Stimulated activated CD4-positive, alpha-beta T cell treated with anti-CD3 and anti-CD28 coated beads, Interleukin-1b, Interleukin-23, amount 100 ng/mL, for 1 hour (primary cell): ENCODE measurements at places on chromosomes 4 and X.

- DNase-seq, result no peak
These were observed 658.7 kb downstream of the PCDH18 start for GRCh38 chr4:136873555-136873954.

GRCh38 chr4:92241094-92241493 is 62.7 kb upstream of the GRID2 start:
- DNase-seq, result no peak

- no peak for DNase-seq
These were observed 128.6 kb upstream of the SLC34A2 start for GRCh38 chr4:25527034-25527433.

GRCh38 chr4:16083241-16084191 is at the start of gene PROM1:
PROM1 (minus strand) TSS chr4:16084023; CDS start chr4:16075906, 8,117 bp downstream.
- no peak for DNase-seq

- no peak for DNase-seq
These were observed 2.5 kb downstream of the AKAP4 start for GRCh38 chrX:50198348-50198747.

GRCh38 chrX:46561824-46562657 is 11.5 kb upstream of the CHST7 start:
- no peak for DNase-seq

GRCh38 chr4:109216085-109216696 is 86.3 kb downstream of the COL25A1 start:
- no peak for DNase-seq

GRCh38 chr4:61427099-61427817 is 227.1 kb downstream of the ADGRL3 start:
- DNase-seq, result no peak

GRCh38 chrX:9587642-9588041 is 122.8 kb downstream of the TBL1X start:
- no peak for DNase-seq

DNA sequence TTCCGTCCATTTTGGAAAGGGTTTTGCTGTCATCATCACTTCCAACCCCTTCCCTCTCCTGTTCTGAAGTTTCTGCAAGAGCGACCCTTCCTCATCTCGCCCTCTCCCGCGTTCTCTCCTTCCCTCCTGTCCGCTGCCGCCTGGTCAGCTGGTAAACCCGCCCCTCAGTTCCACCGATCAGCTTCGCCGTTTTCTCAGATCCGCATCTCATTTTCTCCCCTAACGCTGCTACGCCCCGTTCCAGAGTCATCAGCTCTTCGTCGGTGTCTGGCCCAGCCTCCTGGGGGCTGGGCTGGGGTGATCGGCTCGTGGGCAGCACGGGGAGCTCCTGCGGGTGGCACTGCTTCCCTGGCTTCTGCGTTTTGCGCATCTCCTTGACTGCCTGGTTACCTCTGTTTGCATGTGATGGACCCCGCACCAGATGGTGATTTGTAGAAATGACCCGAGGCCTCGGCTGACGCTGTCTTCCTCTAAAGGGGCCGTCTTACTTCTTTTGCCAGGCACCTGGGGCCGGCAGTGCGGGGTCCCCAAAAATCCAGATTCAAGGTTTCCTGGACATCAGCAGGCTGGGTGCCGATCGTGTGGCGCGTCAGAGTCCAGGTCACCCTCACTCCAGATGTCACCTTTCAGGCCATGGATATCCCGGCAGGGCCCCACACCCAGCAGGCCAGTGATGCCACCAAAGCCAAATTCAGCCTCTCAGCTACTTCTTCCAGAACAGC is 13.4 kb downstream of the CTBP1 start:
- no peak for DNase-seq

DNA sequence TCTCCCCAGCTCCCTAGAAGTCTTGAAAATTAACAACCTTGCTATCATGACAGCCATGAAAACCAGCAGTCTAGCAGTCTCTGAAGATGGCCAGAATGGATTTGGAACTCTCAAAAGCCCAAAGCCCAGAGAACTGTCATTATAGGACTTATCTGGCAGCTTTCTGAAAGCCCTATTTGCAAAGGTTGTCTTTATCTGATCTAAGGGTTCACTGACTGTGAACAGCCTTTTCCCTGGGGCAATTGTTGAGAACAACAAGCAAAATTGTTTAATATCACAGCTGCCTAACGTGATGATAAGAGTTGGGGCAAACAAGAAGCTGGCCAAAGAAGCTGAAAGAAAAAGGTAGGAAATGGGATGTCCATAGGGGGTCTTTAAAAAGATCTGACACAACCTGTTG is 20.9 kb upstream of the KLHL8 start:
- no peak for DNase-seq

DNA sequence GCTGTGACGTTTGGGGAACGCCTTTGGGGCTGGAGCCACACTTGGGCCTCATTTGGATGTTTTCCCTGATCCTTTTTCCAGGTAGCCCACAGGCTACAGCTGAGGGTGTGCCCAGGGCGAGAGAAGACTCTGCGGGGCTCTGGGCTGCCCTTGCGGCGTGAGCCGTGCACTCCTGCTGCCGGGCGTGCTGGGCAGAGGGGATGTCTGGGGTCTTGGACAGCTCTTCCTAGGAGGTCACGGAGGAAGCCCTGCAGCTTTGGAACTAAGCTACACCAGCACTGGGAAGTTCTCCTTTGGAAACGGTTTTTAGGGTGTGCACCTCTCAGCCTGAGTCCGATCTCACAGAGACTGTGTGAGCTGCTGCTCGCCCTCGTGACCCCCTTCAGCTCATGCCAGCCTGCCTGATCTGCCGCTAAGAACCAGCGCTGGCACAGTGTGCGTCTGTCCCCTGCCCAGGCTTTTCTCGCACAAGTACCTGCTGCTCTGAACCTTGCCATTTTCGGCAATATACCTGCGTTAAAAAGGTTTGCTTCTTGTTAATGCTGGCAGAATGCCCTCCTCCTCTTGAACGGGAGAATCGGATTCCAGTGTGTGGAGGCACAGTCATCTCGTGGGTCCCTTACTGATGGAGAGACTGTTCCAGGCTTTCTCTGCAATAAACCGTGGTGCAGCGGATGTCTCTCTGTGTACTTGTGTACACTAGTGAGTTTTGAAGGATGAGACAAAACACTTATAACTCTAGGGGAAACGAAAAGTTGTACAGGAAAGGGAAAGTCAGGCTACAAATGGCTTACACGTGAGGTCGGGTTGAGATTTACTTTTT is 14.3 kb downstream of the MSANTD1 start:
- DNase-seq, result no peak

- DNase-seq, result no peak
These were observed 1.4 kb upstream of the HHIP start for GRCh38 chr4:144644368-144645101.

GRCh38 chr4:93342738-93343137 is 485.8 kb upstream of the ATOH1 start:
- no peak for DNase-seq

- no peak for DNase-seq
These were observed 70.5 kb downstream of the AFF1 start for GRCh38 chr4:87005369-87005689.

DNA sequence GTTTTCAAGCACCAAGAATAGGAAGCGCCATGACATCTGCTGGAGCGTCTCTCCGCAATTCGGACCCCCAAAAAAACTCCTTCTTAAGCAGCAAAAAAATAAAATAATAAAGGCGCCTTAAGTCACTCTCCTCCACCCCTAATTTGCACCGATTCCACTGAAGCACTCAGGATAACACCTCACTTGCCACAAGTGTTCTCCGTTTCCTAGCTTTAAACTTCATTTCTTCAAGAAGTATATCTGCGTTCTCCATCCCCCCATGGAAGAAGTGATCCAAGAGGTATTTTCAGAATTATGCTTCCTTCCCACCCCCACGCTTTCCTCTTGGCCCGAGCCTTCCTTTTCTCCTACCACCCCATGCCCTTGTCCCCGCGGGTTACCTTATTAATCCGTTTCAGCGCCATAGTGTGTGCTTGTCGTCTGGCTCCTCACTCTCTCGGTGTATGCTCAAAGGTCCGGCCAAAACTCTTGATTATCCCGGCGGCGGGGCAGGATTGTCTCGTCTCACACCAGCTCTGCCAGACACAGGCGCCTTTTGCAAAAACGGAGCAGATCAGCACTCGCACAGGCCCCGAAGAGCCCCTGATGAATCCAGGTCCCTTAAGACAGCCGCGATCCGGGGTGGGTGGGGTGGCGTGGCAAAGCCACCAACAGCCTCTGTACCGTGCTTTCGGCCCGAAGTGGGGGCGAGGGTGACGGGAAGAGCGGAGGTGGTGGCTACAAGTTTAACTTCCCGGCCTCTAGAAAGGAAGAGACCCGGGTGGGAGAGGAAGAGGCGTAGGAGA is 1.1 kb downstream of the UBE2D3 start:
- DNase-seq, result no peak

DNA sequence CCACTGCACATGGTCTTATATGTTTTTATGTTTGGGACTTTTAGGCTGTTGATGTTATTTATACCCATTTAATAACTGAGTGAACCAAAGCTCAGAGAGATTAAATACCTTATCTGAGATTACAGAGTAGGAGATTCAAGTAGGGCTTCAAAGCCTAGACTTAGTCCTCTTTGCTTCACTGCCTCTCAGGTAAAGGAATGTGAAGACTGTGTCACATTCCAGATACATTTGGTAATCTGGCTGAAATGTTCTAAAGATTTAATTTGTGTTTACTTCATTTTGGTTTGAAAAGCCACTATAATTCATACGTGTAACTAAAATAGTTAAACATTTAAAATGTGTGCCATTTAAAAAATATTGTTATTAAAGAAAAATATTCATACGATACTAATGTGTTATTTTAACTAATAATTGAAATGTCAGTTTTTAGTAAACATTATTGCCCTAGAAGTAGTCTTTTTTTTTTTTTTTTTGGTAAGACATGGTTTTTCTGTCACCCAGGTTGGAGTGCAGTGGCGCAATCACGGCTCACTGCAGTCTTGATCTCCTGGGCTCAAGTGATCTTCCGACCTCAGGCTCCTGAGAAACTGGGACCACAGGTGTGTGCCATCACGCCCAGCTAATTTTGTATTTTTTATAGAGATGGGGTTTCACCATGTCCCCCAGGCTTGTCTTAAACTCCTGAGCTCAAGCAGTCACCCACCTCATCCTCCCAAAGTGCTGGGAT is 54.3 kb downstream of the WWC2 start:
- no peak for DNase-seq

GRCh38 chr4:120843849-120844527 is 78.5 kb downstream of the PRDM5 start:
- no peak for DNase-seq

- no peak for DNase-seq
These were observed 3.4 kb downstream of the ZNF81 start for GRCh38 chrX:47840111-47840510.
